GM23338 (cell line): ENCODE measurements at places on chromosomes 3 and 15. TPM values are rescaled to one million over a fixed set of nuclear protein-coding genes. Genes with fewer than 3 reads are reported as not detected.

DNA sequence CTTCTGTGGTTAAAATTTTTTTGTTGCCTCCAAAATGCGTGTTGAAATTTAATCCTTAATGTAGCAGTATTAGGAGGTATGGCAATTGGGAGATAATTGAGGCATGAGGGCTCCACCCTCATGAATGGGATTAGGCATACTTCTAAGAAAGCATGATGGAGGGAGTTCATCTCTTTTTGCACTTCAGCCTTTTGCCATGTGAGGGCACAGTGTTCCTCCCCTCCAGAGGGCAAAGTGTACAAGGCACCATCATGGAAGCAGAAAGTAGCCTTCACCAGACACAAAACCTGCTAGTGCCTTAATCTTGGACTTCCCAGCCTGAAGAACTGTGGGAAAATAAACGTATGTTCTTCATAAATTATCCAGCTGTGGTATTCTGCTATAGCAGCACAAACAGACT is 429.5 kb downstream of the ZIC1 start:
- H3K4me1 ChIP-seq: no peaks in the 10 kb centered on the region
- H3K36me3 ChIP-seq: no peaks in the 10 kb centered on the region
- H3K27me3 ChIP-seq: no peaks in the 10 kb centered on the region
- no peak overlapping the region for H3K27ac ChIP-seq
- H3K4me3 ChIP-seq: no peak overlapping the region
- peak; percentile 9 for DNase-seq

MYLK gene
- 16.2 and 17.9 TPM in 2 replicates for total RNA-seq

DNA sequence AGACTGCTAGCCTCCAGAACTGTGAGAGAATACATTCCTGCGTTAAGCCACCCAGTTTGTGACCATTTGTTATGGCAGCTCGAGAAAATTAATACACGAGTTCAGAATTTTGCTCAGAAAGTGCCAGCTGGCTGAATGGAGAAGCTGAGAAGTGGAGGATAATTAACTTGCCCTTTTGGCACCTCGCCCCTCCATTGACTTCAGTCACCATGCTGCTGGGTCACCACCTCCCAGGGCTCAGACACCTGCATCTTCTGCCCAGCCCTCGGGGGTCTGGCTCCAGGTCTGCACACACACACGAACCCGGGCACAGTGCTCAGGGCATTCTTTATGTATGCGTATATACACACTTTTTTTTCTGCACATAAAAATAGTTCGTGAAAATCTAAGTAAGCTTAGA is 32.0 kb downstream of the AMOTL2 start:
- no peak overlapping the region for H3K27ac ChIP-seq
- no peaks in the 10 kb centered on the region for H3K36me3 ChIP-seq
- no peak for DNase-seq
- no peak overlapping the region for H3K4me3 ChIP-seq
- no peaks in the 10 kb centered on the region for H3K27me3 ChIP-seq
- no peaks in the 10 kb centered on the region for H3K4me1 ChIP-seq

DNA sequence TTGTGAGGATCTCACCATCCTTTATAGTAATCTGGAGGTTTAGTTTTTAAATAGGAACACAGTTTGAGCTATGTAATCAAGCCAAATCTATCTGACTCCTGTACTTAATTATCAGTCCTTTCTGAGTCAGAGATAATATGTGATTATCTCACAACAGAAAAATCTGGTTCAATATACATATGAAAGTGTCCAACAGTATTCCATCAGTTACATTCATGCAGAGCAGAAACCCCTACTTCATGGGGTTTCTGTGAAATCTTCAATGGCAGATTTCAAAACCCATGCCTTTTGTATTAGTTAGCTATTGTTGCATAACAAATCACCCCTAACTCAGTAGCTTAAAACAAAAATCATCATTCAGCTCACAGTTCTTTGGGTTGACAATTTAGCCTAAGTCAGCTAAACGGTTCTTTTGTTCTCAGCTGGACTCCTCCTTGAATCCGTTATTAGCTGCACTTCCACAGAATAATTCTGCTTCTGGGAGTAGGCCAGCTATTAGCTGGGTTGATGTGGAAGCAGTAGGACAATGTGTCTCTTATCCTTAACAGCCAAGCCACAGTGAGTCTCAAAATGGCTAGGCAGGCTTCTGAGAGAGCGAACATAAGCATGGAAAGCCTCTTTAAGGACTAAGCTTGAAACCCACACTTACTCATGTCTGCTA is 42.9 kb upstream of the ARPP21 start:
- no peaks in the 10 kb centered on the region for H3K27me3 ChIP-seq
- H3K4me1 ChIP-seq: peaks cover 17% of the 10 kb centered on the region
- H3K4me3 ChIP-seq: no peak overlapping the region
- no peak overlapping the region for H3K27ac ChIP-seq
- no peak for DNase-seq

GRCh38 chr3:126452213-126452612 is 23.5 kb downstream of the ZXDC start:
- no peak for DNase-seq
- no peaks in the 10 kb centered on the region for H3K4me1 ChIP-seq
- no peaks in the 10 kb centered on the region for H3K27me3 ChIP-seq
- no peak overlapping the region for H3K4me3 ChIP-seq

DNA sequence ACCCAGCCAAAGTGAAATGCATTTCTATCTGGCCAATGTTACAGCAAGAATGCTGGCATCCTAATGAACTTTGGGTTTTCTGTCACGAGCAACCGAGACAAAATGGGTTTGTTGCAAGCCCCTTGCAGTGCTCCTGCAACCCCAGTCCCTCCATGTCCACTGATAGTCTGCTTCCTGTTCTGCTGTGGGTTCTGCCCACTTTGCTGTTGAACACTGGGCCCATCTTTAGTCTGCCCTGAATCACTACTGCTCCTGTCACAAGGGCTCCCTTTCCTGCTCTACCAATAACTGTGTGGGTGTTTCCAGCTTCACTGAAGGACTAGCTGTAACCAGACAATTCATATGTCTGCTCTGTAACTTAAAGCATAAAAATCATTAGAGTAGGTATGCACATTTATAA is 12.7 kb upstream of the OXSR1 start:
- H3K36me3 ChIP-seq: no peaks in the 10 kb centered on the region
- H3K4me3 ChIP-seq: no peak overlapping the region
- no peak for DNase-seq
- no peaks in the 10 kb centered on the region for H3K4me1 ChIP-seq
- H3K27me3 ChIP-seq: no peaks in the 10 kb centered on the region

MKRN3 gene
- total RNA-seq: not detected in 2 replicates

- H3K4me3 ChIP-seq: no peak overlapping the region
- no peaks in the 10 kb centered on the region for H3K27me3 ChIP-seq
- DNase-seq: no peak
- peaks cover 3% of the 10 kb centered on the region; the same call in 1 of the 2 replicates for H3K4me1 ChIP-seq
- H3K27ac ChIP-seq: no peak overlapping the region
Measured at GRCh38 chr3:106251160-106251892, 382.5 kb upstream of the CBLB start.
